ENCODE measurements at places on chromosomes 1 and 21. TPM values are rescaled to one million over a fixed set of nuclear protein-coding genes. Genes with fewer than 3 reads are reported as not detected.

- peak; percentile 26 for DNase-seq
These were observed at the start of gene RGS7 for GRCh38 chr1:241356519-241357365. Gene RGS7 (minus strand): TSS chr1:241357205.

DNA sequence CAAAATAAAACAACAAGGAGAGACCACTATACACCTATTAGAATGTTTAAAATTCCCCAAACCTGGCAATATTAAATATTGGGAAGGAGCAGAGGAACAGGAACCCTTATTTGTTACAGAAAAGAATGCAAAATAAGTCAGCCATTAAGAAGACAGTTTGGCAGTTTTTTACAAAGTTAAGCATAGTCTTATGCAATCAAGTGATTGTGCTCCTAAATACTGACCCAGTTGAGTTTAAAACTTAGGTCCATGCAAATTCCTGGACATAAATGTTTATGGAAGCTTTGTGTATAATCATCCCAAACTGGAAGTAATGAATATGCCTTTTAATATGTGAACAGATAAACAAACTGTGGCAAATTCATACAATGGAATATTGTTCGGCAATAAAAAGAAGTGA lies 72.9 kb upstream of the RGS4 start:
- no peak for DNase-seq

- DNase-seq, result no peak
These were observed 7.1 kb downstream of the PROX1 start for GRCh38 chr1:213994888-213995287.

USP21 gene
- 10.1 TPM for total RNA-seq

OR2G6 gene
- not detected for total RNA-seq

IFI44 gene
- 6.6 TPM for total RNA-seq
